Liver (tissue), 10 donors: ENCODE measurements at places on chromosomes 16 and 17.

GRCh38 chr17:83099086-83099555 lies 19.7 kb downstream of the METRNL start:
- no peak for DNase-seq

- DNase-seq = peak; percentile 94
Measured at GRCh38 chr17:21042458-21043295, at the start of gene USP22. Gene USP22 (minus strand): TSS chr17:21043011. CDS start chr17:21042835, 176 bp downstream.

- DNase-seq = no peak
Measured at GRCh38 chr17:81192386-81193050, 26.5 kb upstream of the AATK start.

- DNase-seq = no peak
Measured at GRCh38 chr17:6366221-6366666, 68.7 kb downstream of the AIPL1 start.

DNA sequence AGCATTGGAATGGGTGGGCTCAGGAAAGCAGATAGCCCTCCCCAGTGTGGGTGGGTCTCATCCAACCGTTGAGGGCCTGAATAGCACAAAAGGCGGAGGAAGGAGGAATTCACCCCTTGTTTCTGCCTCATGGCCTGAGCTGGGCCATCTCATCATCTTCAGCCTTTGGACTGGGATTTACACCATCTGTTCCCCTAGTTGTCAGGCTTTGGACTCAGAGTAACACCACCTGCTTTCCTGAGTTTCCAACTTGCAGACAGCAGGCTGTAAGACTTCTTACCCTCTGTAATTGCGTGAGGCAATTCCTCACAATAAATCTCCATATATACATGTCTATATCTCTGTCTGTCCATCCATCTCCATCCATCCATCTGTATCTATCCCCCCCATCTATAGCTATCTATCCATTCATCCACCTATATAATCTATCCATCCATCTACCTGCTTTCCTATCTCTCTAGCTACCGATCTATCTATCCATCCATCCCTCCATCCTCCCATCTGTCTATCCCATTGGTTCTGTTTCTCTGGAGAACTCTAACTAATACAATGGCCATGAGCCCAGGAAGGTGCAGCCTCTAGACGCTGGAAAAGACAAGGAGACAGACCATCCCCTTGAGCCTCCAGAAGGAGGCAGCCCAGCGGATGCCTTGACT lies 21.3 kb downstream of the DNAH17 start:
- DNase-seq = no peak

GRCh38 chr16:79811541-79811940 lies 211.0 kb upstream of the MAF start:
- no peak for DNase-seq

GRCh38 chr17:7323731-7324437 lies 5.3 kb downstream of the NEURL4 start:
- peak; percentile 77 for DNase-seq

- DNase-seq = no peak
Measured at GRCh38 chr16:68764862-68765261, 27.8 kb downstream of the CDH1 start.

- DNase-seq = no peak
Measured at GRCh38 chr16:55657616-55658015, 1.8 kb downstream of the SLC6A2 start.

GRCh38 chr17:29582772-29583171 lies 6.7 kb downstream of the GIT1 start:
- DNase-seq = no peak

- DNase-seq = no peak
Measured at GRCh38 chr17:55334285-55334684, 69.5 kb downstream of the HLF start.

GRCh38 chr17:17053446-17054379 lies 11.5 kb downstream of the MPRIP start:
- DNase-seq = no peak

DNA sequence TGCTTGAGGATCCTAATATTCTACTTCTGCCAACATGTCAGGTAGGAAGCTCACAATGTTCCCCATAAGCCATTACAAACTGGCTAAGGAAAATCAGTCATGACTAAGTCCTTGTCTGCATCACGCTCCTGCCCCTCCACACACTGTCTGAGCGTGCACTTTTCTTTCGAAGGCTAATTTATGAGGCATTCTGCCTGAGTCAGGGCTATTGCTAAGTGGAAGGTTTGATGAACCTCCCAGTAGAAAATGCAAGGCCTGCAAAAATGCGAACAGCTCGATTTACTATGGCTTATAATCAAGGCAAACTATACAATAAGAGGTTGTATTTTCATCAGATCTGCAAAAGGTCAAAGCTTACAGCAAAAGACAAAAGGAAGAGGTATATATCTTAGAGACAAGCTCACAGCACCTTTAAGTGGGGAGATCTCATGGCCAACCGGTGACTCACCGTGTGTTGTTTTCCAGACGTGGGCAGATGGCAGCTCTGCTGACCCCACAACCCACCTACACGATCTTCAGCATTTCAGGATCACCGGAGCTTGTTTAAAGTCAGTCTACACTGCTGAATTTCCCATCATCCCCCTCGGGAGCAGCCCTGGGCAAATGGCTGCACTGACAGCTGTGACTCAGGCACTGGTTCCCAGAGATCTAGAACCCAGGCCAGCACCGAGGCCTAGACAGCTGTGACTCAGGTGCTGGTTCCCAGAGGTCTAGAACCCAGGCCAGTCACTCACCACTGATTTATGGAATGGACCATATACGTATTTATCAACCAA lies 26.1 kb downstream of the MEAK7 start:
- DNase-seq = no peak

DNA sequence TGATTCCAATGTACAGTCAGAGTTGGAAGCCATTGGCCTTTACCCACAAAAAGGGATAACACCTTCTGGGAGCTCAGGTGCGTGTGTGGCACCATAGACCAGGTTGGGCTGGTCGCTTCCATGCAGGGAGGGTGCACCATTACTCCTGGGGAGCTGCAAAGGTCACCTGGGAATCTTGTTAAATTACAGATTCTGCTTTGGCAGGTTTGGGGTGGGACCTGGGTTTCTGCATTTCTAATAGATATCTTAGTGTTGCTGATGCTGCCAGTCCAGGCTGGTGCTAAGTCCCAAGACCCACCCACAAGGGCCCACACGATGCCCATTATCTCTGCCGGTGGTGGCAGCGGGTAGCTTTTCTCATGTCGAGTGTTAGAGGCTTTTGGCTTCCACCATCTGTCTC lies 148.3 kb upstream of the CACNG5 start:
- DNase-seq = no peak

- peak; percentile 47 for DNase-seq
Measured at GRCh38 chr17:2435181-2435741, 34.4 kb upstream of the MNT start.

DNA sequence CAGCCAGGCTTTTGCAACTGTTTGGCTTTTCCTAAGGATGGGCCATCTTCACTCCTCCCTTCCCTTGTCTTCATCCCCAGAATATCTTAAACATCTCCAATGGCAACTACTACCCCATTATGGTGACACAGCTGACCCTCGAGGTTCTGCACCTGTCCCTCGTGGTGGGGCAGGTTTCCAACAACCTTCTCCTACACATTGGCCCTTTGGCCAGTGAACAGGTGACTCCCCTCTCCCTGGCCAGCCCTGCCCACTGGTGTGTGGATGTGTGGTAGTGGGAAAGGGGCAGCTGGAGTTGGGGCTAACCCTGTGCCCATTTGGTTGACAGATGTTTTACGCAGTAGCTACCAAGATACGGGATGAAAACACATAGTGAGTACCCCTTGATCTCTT lies 4.7 kb downstream of the TMEM106A start:
- DNase-seq = no peak

GRCh38 chr16:48523415-48524204 lies 86.4 kb downstream of the N4BP1 start:
- no peak for DNase-seq
